ENCODE measurements at places on chromosomes 13 and 19.

DNA sequence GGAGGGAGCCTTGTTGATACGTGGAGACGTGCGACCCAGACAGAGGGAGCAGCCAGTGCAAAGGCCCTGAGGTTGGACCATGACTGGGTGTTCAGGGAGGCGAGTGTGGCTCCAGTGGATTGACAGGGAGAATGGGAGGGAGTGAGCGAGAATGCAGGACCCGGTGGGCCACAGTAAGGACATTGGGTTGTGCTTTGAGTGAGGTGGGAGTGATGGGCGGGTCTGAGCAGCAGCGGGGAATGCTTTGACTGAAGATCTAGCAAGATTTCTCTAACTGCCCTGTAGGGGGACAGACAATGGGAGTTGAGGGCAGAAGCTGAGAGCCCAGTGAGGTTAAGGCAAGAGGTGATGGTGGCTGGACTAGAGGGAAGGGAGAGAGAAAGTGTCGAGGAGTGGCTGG is 7.7 kb upstream of the NANOS2 start:
- DNase-seq: no peak

- peak; percentile 40 for DNase-seq
Observed at GRCh38 chr13:104984296-104984818, 1551.1 kb downstream of the EFNB2 start.

DNA sequence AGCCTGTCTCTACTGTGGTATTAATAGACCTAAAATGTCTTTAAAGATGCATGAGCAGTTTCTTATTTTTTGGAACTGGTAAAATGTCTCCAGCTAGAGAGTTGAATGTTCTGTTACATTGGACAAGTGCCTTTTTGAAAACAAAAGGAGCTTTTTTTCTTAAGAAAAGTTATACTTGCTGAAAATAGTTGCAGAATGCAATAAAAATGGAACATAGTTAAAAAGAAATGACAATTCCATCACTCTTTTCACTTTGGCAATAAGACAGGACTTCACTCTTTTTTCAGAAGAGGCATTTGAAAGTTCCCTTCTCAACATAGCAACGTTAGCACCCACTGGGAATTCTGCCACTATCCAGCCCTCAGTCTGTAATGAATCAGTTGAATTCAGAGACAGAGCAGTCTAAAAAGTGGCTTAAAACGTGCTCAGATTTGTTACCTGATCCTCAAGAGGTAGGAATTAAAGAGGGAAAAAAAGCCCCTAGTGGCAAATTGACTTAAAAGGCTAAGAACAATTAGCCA is 10.1 kb downstream of the RGCC start:
- DNase-seq: no peak

DNA sequence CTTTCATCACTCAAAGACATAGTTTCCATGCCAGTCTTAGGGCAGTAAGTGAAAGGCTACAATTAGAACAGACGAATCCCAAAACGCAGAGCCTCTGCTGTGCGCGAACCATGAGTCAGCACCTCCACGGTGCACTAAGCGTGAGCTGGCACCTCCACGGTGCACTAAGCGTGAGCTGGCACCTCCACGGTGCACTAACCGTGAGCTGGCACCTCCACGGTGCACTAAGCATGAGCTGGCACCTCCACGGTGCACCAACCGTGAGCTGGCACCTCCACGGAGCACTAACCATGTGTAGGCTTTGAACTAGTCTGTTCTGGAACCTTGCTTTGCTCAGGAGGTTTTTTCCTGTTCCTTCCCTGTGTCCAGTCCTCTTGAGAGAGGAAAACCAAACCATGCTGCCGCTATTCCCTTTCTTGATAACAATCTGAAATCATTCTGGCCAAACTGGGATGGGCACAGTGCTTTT is 120.6 kb downstream of the IRS2 start:
- no peak for DNase-seq

- no peak for DNase-seq
Observed at GRCh38 chr19:6443986-6444385, 10.4 kb upstream of the SLC25A41 start.

- no peak for DNase-seq
Observed at GRCh38 chr13:67043901-67044300, 186.2 kb downstream of the PCDH9 start.

DNA sequence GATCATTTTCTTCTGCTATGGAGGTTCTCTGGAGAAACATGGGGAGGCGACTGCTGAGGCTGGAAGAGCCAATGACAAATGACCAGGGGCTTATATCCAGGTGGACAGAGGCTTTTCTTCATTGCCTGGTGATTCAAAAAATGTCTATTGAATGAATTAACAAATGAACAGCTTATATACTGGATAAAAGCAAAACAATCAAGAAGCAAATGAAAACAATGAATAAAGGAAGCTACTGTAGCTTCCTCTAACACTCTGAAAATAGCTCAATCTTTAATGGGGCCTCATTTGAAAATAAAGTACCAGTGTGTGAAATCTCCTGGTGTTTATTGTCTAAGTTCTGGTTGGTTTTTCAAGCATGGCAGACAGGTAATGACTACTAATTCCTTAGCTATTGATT is 167.5 kb upstream of the TMTC4 start:
- DNase-seq: no peak

DNA sequence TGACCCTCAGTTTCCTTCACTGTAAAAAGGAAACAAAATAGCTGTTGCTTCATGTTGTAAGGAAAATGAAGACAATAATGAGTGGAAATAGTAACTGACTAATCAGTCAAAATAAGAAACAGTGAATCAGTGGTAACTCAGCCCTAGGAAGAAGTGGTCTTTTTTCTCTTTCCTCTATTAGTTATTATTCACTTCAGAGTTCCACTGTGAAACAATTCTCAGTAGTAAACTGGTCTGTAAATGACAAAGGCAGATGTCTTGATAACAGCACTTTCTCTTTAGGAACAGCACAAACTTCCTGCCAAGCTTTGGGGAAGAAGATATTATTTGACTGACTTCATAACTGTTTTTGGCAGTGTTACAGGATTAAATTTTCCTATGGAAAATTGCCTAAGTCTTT is 600.5 kb upstream of the KLHL1 start:
- no peak for DNase-seq

- DNase-seq: no peak
Observed at GRCh38 chr19:55279340-55279739, 570 bp downstream of the HSPBP1 start.

GRCh38 chr13:110600261-110600819 is 15.0 kb upstream of the NAXD start:
- no peak for DNase-seq

DNA sequence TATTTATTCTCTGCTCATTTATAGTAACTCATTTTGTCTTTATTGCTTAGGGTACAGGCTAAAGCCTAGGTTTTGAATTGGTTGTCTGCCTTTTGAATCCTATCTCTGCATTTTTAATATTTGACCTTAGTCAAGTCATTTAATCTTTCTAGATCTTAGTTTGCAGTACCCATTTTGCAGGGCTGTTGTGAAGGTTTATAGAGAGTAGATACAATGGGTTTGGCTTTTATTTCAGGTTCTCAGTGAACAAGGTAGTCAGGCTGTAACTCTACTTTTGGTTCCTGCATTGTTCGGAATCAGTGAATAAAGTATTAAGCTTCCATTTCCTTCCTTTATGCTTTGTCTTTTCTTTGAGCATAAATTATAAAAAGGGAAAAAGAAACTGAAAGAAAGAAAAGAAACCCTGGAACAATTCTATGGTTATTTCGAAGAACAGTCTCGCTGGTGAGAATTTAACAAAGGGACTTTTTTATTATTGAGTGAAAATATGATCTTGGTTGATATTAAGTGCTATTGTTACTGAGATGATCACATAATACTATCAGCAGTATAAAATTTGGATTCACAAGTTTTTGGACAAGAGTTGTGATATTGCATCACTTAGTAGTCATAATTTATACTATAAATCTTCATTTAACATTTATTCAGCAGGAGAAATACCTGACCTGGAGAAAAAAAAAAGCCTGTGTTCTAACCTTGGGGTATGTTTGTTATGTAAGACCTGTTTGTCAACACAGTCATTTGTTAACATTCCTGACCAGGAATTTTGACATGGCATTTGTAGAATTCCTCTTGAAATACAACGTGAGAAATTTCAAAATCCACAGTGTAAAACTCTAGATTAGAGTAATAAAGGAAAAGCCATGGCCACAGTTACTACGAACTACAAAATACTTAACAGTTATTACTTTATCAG is 91.3 kb downstream of the ZMYM2 start:
- DNase-seq: no peak

DNA sequence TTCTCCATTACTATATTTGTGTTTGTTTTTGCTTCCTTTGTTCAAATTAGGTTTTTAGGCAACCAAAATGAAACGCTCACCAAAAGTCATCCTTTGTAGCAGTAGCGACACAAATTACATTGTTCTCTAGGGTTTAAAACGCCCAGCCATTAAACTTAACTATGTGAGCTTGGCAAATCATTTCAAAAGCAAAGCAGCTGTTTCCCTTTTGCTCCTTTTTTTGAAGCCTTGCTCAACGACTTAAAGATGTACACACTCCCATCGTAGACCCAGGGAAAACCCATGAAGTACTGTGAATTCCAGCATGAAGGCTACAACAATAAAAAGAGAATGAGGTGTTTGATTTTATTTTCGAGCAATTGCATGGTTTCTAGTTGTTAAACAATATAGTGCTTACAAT is 106.7 kb downstream of the RAP2A start:
- no peak for DNase-seq

- no peak for DNase-seq
Observed at GRCh38 chr13:41224113-41225110, 30.0 kb upstream of the KBTBD7 start.

Measured in NCI-H446 (cell line).